ENCODE measurements at places on chromosomes 1 and 21.

DNA sequence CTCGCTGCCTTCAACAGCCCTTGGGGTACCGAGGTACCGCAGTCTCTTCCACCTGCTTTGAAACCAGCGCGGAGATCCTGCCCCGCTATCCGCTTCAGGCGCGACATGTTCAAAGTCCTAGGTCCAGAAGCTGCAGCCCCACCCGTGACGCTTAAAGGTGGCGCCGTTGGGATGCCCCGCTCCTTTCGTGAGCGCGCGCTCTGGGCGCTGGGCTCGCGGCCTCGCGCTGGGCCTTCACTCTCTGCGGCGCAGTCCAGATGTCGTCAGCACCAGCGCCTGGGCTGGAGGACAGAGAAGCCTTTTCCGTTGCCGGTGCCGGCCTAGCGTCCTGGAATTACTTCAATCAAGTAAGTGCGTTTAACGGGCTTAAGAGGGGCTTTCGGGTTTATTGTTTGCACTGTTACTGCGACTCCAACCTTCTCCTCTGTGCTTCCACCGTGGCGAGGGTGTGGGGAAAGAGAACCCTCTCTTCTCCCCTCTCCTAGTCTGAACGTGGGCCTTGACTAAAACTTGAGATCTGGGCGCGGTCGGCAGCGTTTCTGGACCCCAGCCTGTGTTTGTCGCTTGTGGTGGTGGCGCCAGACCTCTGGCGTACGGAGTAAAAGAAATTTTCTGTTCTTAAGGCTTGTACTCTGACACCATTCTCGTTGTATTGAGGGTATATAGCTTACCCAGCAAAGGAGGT is at the start of gene LRRC40:
Gene LRRC40 (minus strand): TSS at position 146 of the 685 bp plus-strand sequence. CDS start 39 bp downstream, at position 107.
- DNase-seq, result peak; percentile 95

- DNase-seq, result no peak
Observed at GRCh38 chr1:78005448-78005722, 646 bp downstream of the DNAJB4 start.

DNA sequence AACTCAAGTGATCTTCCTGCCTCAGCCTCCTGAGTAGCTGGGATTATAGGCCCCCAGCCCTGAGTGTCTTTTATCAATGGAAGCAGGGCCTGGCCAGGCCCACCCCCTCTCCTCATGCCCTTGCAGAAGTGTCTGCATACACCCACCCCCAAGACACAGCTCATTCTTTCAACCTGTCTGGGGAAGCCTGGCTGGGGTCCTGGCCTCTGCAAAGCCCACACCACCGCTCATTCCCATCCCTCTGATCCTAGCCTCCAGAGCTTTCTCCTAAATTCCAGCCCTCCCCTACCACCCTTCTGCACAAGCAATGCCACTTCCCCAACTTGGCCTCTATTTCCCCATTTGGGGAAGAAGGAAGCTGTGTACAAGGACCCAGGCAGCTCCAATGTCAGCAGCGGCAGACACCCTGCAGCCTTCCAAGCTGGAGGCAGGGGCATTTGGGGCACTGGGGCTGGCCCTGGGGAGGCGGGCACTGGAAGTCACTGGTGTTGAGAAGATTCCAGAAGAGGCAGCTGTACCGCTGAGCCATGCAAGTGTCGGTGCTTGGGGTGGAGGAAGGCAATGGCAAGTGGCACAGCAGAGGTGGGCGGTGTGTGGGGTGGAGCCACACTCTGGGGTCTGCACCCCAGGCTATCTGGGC is 33.7 kb upstream of the ARF1 start:
- DNase-seq, result no peak

- peak; percentile 87 for DNase-seq
Observed at GRCh38 chr1:66478116-66478515, 55.8 kb upstream of the SGIP1 start.

DNA sequence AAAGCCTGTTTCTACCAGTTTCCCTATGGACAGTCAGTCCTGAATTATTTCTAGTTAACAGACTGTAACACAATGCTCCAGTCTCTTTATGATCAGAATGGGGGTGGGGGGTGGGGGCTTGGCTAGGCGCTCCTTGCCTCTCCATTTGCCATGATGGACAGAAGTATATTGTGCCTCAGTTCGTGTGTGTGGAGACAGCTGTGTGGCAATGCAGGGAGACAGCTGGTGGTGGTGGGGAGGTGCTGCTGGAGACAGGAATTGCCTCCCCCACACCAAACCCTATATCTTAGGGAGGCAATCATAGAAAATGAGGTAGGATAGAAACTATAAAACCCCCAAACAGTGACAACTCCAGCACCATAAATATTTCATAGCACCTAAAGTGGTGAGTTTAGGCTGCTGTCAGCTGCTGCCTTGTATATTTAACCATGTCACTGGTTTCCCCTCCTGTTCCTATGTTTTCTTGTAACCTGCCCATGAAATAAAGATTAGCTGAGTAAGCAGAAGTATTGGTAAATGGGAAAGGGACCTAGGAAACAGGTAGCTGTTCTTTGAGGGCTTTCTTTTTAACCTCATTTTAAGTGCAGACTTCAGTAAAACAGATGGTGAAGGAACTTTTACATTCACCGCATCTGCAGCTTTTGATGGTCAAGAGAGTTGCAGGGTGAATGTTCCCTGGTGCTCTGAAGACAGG is 3.4 kb downstream of the PLXNA2 start:
- no peak for DNase-seq

GRCh38 chr1:2483026-2483425 is 6.9 kb downstream of the PLCH2 start:
- DNase-seq, result no peak

DNA sequence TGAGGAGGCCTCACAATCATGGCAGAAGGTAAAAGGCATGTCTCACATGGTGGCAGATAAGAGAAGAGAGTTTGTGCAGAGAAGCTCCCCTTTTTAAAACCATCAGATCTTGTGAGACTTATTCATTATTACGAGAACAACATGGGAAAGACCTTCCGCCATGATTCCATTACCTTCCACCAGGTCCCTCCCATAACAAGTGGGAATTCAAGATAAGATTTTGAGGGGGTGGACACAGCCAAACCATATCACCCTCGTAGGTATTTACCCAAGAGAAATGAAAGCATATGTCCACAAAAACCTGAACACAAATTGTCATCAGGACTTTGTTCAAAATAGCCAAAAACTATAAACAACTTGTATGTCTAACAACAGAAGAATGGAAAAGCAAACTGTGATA is 45.9 kb upstream of the TENT5C start:
- no peak for DNase-seq
